ENCODE measurements at places on chromosomes 3 and 15. TPM values are rescaled to one million over a fixed set of nuclear protein-coding genes. Genes with fewer than 3 reads are reported as not detected.

GRCh38 chr3:111652492-111653180 lies 57.5 kb upstream of the ZBED2 start:
- DNase-seq: no peak

DNA sequence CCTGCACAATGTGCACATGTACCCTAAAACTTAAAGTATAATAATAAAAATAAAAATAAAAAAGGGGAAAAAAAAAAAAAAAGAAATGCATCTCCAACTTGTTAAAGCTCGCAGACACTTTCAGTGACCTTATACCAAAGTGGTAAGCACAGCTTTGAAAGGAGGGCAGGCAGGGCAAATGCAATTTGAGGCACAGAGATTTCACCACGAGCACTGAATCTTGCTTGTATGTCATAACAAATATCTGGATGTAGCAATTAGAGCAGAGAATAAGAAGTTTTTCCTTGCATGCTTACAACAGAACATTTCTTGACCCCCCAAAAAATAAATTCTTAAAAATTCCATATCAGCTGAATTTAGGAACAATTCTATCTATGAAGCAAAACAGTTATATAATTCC lies 66.5 kb downstream of the FBN1 start:
- DNase-seq: no peak

- DNase-seq: no peak
These were observed 49.9 kb downstream of the TRPM1 start for GRCh38 chr15:31051496-31052080.

DNA sequence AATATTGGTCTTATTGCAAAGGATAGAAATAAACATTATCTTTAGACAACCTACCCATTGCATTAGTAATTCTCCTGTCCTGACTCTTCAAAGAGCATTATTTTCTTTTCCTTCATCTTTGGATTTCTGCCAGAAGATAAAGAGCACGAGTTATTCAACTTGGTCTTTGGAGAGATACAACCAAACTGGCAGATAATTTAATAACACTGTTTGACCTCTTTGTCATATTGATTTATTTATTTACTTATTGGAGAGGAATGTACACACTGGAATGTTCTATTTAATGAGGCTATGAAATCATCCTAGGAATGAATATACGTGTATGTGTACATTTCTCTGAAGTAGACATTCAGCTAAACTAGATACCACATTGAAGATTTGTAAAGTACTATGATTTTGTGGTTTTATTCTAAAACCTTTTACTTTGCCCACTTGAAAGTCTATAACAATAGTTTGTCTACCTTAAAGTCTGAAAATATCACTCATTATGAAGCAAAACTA lies 462.1 kb downstream of the C3orf38 start:
- DNase-seq: no peak

- DNase-seq: no peak
These were observed 31.5 kb downstream of the SEMA5B start for GRCh38 chr3:122996038-122996580.

PLXNB1 gene
- 142 TPM for total RNA-seq

TERC gene
- 47.5 TPM for total RNA-seq

Measured in neural progenitor cell (in vitro differentiated cells).